A549 treated with RU486 at 1 μM for 4 hours (cell line): ENCODE measurements at places on chromosomes 1 and 21. TPM values are rescaled to one million over a fixed set of nuclear protein-coding genes. Genes with fewer than 3 reads are reported as not detected.

The GRIK3 gene
- total RNA-seq: not detected in 5 replicates

The MYBPH gene
- not detected in 5 replicates for total RNA-seq

The S100A1 gene
- 0.48 to 1.1 TPM (median 0.76 TPM) in 4 of 5 replicates, not detected in the other for total RNA-seq

The TMPRSS2 gene
- total RNA-seq: 0.09 to 0.26 TPM (median 0.13 TPM) in 3 of 5 replicates, not detected in the others

The PYHIN1 gene
- total RNA-seq: not detected in 5 replicates

The RGS8 gene
- total RNA-seq: not detected in 5 replicates

The FTCD gene
- total RNA-seq: not detected in 5 replicates

The DPT gene
- total RNA-seq: not detected in 5 replicates
